Activated CD8-positive, alpha-beta T cell treated with anti-CD3 and anti-CD28 coated beads, Interleukin-2, amount 10 ng/mL, durations not matched to agents 7 days and 5 days (primary cell): ENCODE measurements at places on chromosomes 11 and 22.

GRCh38 chr11:3056296-3057068 is 741 bp downstream of the CARS1 start:
- peak; percentile 37 for DNase-seq

GRCh38 chr11:119092880-119093842 is 8.5 kb downstream of the HMBS start:
- no peak for DNase-seq

- DNase-seq: no peak
These were observed 380 bp downstream of the C11orf96 start for GRCh38 chr11:43942662-43943371.

- no peak for DNase-seq
These were observed 111.8 kb upstream of the TMEM45B start for GRCh38 chr11:129703846-129704245.

DNA sequence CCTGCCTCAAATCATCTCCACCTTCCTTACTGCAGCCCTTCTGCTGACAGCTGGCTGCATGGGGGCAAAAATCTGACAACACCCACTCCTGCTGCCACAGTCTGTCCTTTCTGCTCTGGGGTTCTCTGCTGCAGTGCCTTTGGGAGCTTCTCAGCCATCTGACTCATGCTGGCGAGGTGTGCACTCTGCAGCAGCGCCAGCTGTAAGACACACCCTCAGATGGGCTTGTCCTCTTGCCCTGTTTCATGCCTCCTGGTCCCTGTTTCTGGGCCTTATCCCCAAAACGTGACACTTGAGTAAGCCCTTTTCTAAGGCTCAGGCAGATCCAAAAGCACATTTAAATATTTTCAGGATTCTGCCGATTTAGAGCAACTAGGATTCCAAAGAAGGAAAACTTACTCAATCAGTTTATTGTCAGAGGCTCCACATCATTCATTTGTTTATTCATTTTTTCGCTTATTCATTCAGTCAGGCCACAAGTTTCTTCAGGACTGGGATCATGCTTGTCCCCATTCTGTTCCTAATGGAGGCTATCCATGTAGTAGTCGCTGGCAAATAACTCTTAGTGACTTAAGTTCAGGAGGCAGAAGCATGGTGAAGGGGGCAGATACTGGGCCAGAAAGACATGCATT is 60.2 kb downstream of the SMIM38 start:
- no peak for DNase-seq

- peak; percentile 76 for DNase-seq
These were observed 1.0 kb downstream of the ANKRD42 start for GRCh38 chr11:83194281-83195142.

GRCh38 chr11:71582309-71582895 is at the start of gene KRTAP5-11:
TSS of gene KRTAP5-11 (minus strand) at chr11:71582875. CDS start at chr11:71582837, 38 bp downstream.
- no peak for DNase-seq

DNA sequence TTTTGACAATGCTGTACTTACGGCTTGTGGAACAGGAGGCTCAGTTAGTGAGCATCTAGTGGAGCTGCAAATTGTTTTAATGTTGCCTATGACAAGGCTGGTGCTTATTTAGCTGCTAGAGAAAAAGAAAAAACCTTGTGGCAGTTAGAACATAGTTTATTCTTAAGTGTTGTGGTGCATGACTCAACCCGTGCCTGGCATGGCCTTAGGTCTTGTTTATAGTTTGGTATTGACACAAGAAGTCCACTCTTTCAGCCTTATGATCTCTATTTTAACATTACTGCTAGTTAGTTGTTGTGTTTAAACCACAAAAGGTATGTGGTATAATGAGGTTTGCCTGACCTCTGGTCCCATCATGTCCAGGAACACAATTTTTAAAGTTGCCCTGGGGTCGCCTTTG is 744.6 kb downstream of the FAM181B start:
- DNase-seq: no peak

DNA sequence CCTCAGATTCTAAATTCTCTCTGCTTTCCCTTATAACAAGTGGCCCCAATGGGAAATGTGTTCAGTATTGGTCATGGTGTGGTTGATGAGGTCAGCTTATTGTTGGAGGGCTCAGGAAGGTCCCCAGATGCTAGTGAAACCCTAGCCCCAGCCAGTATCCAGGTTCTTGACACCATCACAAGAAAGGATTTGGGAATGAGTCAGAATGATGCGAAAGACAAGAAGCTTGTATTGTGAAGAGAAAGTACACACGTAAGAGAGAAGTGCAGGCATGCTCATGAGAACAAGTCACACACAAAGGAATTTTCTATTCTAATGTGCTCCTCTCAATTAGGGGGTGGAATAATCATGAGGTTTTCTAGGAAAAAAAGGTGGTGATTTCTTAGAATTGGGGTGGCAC is 34.9 kb upstream of the TRPC6 start:
- no peak for DNase-seq

DNA sequence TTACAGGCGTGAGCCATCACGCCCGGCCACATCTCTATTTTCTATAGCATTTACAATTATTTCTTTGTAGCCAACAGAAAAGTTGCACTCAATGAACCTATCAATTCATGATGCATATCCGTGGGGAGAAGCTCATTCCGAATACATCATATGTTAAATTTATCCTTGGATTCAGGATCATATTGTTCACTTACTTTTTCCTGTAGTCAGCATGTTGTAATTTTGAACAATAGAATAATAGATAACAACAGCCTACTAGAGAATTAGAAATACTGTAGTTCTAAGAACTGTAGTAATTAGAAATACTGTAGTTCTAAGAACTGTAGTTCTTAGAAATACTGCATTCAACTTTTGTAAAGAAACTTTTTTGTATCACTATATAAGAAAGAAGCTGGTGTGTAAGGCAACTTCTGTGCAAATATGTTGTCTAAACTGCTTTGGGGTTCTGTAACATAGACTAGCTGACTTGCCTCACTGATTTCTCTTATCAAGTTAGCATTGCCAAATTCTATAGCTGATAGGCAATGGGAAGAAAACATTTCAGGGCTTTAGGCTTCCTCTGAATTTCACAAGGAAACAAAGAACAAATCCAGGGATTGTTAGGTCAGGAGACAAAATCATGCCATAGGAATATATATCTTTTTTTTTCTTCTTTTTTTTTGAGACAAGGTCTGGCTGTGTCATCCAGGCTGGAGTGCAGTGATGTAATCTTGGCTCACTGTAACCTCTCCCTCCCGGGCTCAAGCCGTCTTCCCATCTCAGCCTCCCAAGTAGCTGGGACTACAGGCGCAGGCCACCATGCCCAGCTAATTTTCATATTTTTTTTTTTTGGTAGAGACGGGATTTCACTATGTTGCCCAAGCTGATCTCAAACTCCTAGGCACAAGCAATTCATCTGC is 91.9 kb downstream of the CSTPP1 start:
- no peak for DNase-seq

DNA sequence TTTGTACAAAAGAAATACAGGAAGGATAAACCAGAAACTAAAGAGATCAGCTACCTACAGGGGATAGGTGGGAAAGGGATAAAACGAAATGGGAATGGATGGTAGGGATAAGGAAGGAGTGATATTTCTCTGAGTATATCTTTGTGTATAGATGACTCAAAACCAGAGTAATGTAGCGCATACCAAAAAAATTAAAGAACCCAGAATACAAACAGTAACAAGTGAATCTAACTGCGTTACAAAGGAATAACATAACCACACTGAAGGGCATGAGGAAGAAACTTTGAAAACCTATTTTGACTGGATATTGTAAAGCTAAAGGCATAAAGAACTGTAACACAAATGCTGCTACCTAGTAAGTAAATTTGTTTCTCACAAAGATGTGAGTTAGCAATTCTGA is 37.9 kb downstream of the MAPK1 start:
- DNase-seq: no peak

- no peak for DNase-seq
These were observed 992.8 kb downstream of the DLG2 start for GRCh38 chr11:84634309-84634708.

DNA sequence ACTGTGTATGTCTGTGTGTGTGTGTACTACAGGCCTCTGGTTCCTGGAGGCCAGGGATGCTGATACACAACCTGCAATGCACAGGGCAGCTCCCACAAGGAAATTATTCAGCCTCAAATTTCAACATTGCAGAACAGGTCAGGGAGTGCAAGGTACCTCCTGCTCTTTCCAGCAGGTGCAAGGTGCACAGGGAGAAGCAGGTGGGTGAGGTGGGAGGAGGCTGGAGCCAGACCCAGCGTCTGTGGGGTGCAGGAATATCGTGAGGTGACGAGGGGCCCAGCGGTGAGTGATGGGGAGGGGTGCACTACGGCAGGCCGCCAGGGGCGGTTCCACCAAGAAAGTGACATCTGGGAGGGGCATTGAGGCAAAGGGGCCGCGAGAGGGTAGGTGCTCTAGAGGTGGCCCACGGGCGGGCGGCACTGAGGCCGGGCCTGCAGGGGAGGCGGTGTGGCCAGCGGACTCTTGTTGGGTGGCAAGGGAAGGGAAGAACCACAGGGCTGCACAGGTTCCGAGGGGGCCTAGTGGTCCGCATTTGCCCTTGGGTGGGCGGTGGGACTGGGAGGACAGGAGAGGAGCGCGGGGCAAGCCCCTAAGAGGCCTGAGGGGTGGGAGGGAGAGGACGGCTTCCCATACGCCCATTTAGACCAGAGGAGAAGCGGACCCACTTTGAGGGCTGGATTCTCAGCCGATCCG is 21.6 kb downstream of the DGCR6L start:
- no peak for DNase-seq

GRCh38 chr11:111153194-111153593 is 92.3 kb upstream of the POU2AF2 start:
- no peak for DNase-seq

DNA sequence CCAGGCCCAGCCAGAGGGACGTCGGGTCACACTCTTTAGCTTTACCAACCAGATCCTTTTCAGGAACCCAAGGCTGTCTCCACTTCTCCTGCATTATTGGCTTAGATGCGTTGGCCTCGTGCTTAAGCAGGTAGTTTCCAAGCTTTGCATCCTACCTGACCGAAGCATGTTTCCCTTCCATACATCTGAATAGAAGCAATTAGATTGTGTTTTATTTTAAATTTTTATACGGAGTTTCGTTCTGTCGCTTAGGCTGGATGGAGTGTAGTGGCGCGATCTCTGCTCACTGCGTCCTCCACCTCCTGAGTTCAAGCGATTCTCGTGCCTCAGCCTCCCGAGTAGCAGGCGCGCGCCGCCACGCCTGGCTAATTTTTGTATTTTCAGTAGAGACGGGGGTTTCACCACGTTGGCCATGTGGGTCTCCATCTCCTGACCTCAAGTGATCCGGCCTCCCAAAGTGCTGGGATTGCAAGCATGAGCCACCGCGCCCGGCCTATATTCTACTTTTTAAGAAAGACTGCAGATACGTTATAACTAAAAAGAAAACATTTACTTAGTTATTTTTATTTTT is 677 bp downstream of the DYNC2H1 start:
- no peak for DNase-seq

DNA sequence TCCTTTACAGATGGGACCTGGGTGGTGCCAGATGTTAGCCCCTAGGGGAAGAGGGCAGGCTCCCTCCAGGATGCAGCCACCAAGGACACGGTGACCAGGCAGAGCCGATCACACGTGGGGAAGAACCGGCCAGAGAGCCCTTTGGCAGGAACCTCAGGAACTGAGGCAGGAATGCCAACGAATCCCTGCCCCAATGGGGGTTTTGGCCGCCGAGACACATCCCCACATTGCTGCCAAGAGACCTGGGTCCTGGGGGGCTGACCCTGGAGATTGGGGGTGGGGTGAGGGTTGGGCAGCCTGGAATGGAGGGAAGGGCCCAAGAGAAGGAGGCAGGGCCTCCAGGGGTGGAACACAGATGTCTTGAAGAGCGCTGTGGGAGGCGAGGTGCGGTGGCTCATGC is 28.7 kb upstream of the LMO1 start:
- no peak for DNase-seq

DNA sequence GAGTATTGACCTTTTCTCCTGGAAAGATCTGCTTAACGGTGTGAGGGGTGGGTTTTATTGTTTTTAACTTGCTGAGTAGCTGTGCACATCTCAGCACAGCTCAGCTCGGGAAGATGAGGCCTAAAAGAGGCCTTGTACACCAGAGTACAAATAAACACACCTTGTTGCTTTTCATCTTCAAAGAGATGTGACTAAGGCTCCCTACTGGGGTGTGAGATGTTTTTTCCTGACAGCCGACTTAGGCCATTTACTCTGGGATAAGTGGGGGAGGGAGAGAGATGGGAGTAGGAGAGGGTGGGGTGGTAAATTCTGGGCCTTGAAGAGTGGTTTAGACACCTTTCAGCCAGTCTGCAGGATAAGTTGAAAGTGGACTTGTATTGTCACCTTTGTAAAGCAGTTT is 2.9 kb downstream of the LDLRAD3 start:
- no peak for DNase-seq

- no peak for DNase-seq
These were observed 26.2 kb downstream of the OR2AG2 start for GRCh38 chr11:6745465-6746015.

DNA sequence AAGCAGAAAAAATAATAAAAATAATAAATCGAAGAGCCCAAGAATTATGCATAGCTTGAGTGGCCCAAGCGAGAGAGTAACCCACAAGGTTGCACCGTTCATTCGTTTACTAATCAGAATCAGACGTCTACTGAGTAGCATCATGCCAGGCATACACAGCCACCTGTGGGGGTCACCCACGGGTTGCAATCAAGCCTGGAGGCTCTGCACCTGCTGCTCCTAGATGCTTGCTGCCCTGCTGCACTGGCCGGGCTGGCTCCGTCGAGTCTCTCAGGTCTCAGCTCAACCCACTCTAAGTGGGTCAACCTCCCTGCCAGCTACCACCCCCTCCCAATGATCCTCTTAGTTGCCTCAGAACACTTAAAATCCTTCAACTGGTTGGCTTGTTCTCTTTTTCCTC is 2.0 kb upstream of the TESMIN start:
- no peak for DNase-seq

GRCh38 chr11:45920531-45921477 is 1.7 kb upstream of the LARGE2 start:
- DNase-seq: no peak

GRCh38 chr11:70070706-70071105 is 7.4 kb upstream of the ANO1 start:
- DNase-seq: no peak

GRCh38 chr11:76148941-76149613 is 57.2 kb downstream of the WNT11 start:
- DNase-seq: no peak

- DNase-seq: no peak
These were observed 27.2 kb downstream of the PPFIBP2 start for GRCh38 chr11:7540830-7541555.

DNA sequence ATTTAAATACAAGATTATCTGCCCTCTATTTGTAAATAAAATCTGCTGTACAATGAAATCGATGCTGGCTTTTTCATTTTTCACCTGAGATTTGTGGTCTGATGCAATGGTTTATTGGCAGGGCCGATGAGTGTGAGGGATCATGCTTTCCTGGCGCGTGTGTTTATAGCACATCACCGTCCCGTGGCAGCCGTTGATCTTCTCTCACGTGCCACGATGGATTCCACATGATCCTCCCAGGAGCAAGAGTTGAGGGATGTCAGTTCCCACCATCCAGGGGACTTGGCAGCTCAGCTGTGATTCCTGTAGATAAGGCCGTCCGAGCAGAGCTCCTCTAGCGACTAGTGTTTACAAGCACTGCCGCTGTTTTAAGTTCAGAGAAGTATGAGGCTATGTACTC is 213.7 kb downstream of the TBC1D22A start:
- no peak for DNase-seq
